Keratinocyte (primary cell): ENCODE measurements at places on chromosomes 4 and X.

- no peak for DNase-seq
These were observed 724 bp downstream of the THOC2 start for GRCh38 chrX:123731987-123732669.

- no peak for DNase-seq
These were observed 186.0 kb downstream of the DCHS2 start for GRCh38 chr4:154305616-154306015.

- DNase-seq = no peak
These were observed 44.5 kb upstream of the TRIM2 start for GRCh38 chr4:153159728-153160221.

- no peak for DNase-seq
These were observed 661 bp downstream of the SPIN4 start for GRCh38 chrX:63350465-63350877.
